Fibroblast of the conjunctiva (primary cell): ENCODE measurements at places on chromosomes 1 and 21.
A peak's percentile ranks its signal among the peaks of the same experiment; 100 is the strongest.

GRCh38 chr1:17439250-17440073 is at the start of gene RCC2:
Gene RCC2, minus strand, starts transcription at chr1:17439677. Its CDS starts 1,163 bp downstream, at chr1:17438514.
- DNase-seq: peak; percentile 62

GRCh38 chr21:40832316-40832715 is 14.6 kb downstream of the DSCAM start:
- no peak for DNase-seq

- no peak for DNase-seq
Observed at GRCh38 chr1:107535091-107535490, 394.3 kb downstream of the NTNG1 start.

DNA sequence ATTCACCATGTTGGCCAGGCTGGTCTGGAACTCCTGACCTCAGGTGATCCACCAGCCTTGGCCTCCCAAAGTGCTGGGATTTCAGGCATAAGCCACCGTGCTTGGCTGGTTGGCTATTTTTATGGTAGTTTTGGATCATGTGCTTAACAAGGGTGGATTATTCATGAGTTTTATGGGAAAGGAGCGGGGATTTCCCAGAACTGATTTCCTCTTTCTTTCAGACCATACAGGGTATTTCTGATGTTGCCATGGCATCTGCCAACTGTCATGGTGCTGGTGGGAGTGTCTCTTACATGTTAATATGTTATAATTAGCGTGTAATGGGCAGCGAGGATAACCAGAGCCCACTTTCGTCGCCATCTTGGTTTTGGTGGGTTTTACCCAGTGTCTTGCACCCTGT is 3.2 kb downstream of the TRPM2 start:
- DNase-seq: no peak

- DNase-seq: no peak
Observed at GRCh38 chr21:33238565-33239255, 9.0 kb downstream of the IFNAR2 start.

DNA sequence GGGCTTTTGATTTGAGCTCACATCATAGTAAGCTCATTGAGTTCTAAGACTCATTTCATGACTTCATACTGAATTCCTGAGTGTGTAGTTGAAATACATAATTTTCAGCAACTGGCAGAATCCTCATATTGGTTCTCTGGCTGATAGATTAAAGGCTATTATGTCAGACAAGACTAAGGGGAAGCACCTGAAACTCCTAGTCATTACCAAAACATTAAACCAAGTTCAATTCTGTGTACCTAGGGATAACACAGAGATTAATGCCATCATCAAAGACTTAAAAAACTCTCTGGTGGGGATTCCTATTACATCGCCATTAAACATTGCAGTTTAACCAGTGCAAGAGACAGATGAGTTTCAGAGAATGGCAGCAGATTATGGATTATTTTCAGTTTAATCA is 339.1 kb downstream of the PTPRC start:
- DNase-seq: no peak

GRCh38 chr1:216626394-216627067 is 96.7 kb downstream of the ESRRG start:
- DNase-seq: no peak

GRCh38 chr1:30383221-30383711 is 340.1 kb downstream of the MATN1 start:
- no peak for DNase-seq

GRCh38 chr1:26833432-26834405 is 7.2 kb downstream of the ZDHHC18 start:
- no peak for DNase-seq
